ENCODE measurements at places on chromosomes 1 and 21.

- H3K4me3 ChIP-seq = no peak overlapping the region
- no peaks in the 10 kb centered on the region for H3K36me3 ChIP-seq
- 0 out of 2 replicates have a peak, but pooled peaks cover 4% of the 10 kb centered on the region for H3K4me1 ChIP-seq
- H3K27ac ChIP-seq = no peak overlapping the region
- no peaks in the 10 kb centered on the region for H3K27me3 ChIP-seq
- no peak for DNase-seq
Observed at GRCh38 chr1:94974241-94974640, 47.3 kb upstream of the CNN3 start.

DNA sequence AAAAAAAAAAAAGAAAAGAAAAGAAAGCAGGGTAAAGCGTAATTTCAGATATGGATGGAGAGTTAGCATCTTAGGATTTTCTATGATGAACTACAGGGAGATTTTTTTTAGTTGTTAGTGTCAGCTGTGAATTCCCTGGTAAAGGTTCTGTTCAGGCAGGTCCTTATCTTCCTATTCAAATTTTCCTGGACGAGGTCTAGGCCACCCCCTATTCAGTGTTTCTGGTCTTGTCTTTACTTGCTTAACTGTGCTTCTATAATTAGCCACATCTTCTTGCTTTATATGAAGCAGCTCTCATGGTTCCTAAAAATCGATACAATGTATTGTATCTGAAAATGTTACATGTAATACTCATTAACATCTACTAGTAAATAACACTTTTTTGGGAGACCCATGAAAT, 157.8 kb downstream of the LHX8 start:
- H3K27ac ChIP-seq = no peak overlapping the region
- DNase-seq = no peak

DNA sequence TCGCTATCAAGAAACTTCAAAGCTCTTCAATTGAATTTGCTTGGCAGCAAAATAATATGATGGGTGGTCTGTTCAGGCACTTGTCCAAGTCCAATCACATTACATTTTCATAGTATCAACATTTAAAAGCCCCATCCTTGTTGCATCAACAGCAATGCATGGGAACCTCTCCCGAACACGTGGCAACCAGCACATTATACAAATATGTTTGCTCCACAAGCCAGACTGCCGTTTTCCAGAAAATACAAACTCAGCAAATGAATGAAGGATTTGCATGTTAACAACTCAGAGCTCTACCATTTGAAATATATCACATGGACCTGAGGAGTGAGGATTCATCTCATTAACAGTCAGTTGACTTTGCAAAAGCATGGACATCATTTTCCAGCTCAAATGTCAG, 20.0 kb upstream of the LYPLAL1 start:
- no peaks in the 10 kb centered on the region for H3K36me3 ChIP-seq
- no peak overlapping the region for H3K27ac ChIP-seq
- DNase-seq = no peak
- H3K4me1 ChIP-seq = no peaks in the 10 kb centered on the region
- no peaks in the 10 kb centered on the region for H3K27me3 ChIP-seq

GRCh38 chr1:176801514-176802020, 338.6 kb downstream of the PAPPA2 start:
- DNase-seq = no peak
- no peaks in the 10 kb centered on the region for H3K27me3 ChIP-seq
- no peaks in the 10 kb centered on the region for H3K36me3 ChIP-seq

GRCh38 chr1:87278825-87279535, 49.7 kb upstream of the LMO4 start:
- no peak overlapping the region for H3K27ac ChIP-seq
- H3K4me3 ChIP-seq = no peak overlapping the region
- no peaks in the 10 kb centered on the region for H3K36me3 ChIP-seq
- H3K27me3 ChIP-seq = no peaks in the 10 kb centered on the region

- no peak for DNase-seq
- no peaks in the 10 kb centered on the region for H3K4me1 ChIP-seq
- H3K36me3 ChIP-seq = no peaks in the 10 kb centered on the region
- no peak overlapping the region for H3K27ac ChIP-seq
Observed at GRCh38 chr1:17594690-17595601, 55.4 kb downstream of the ARHGEF10L start.

- no peak overlapping the region for H3K4me3 ChIP-seq
- no peaks in the 10 kb centered on the region for H3K27me3 ChIP-seq
- no peak for DNase-seq
- no peaks in the 10 kb centered on the region for H3K36me3 ChIP-seq
Observed at GRCh38 chr1:205994346-205994745, 8.8 kb downstream of the RAB7B start.

DNA sequence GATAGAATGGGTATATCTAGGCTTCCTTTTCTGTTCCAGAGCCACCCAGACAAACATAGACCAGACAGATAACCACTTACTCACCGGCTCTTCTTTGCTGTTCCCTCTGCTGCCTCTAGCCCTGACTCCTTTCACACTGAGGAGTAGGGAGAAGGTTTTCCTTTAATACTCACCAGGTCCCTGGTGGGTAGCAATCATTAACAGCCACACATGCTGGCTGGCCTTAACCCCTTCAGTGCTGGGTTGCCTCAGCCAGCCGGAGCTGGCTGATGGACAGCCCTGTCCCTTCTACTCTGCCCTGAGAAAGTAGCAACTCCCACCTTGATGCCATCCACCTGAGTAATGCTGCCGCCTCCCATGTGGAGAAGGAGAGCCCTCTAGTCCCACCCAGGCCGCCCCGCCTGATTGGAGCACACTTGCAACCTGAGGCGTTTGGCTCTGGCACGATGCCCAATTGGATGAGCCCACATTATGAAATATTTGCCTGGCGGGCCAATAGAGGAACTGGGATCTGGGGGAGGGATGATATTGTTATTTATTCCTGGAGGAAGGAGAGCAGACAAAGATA, 71.6 kb downstream of the PLEKHA6 start:
- H3K4me1 ChIP-seq = peaks cover 60% of the 10 kb centered on the region
- H3K27ac ChIP-seq = peak overlapping the region; percentile 80
- peaks cover 4% of the 10 kb centered on the region for H3K36me3 ChIP-seq
- no peaks in the 10 kb centered on the region for H3K27me3 ChIP-seq
- H3K4me3 ChIP-seq = peak overlapping the region; percentile 56

- H3K4me1 ChIP-seq = no peaks in the 10 kb centered on the region
- H3K4me3 ChIP-seq = no peak overlapping the region
- H3K36me3 ChIP-seq = no peaks in the 10 kb centered on the region
- H3K27me3 ChIP-seq = no peaks in the 10 kb centered on the region
- H3K27ac ChIP-seq = no peak overlapping the region
Observed at GRCh38 chr1:228281631-228282328, 73.9 kb downstream of the OBSCN start.

Data from PC-9 (cell line).